ENCODE measurements at places on chromosomes 1 and 21. TPM values are rescaled to one million over a fixed set of nuclear protein-coding genes. Genes with fewer than 3 reads are reported as not detected.

- H3K27me3 ChIP-seq = peaks cover 72% of the 10 kb centered on the region
- H3K36me3 ChIP-seq = no peaks in the 10 kb centered on the region
- DNase-seq = no peak
- no peaks in the 10 kb centered on the region for H3K4me1 ChIP-seq
- no peak overlapping the region for H3K4me3 ChIP-seq
- H3K27ac ChIP-seq = no peak overlapping the region
These were observed 498 bp downstream of the KRTAP10-2 start for GRCh38 chr21:44550807-44551206.

GRCh38 chr1:109804660-109805059, 40.9 kb upstream of the EPS8L3 start:
- no peak for DNase-seq
- H3K27me3 ChIP-seq = no peaks in the 10 kb centered on the region
- no peak overlapping the region for H3K27ac ChIP-seq
- H3K4me3 ChIP-seq = no peak overlapping the region

DNA sequence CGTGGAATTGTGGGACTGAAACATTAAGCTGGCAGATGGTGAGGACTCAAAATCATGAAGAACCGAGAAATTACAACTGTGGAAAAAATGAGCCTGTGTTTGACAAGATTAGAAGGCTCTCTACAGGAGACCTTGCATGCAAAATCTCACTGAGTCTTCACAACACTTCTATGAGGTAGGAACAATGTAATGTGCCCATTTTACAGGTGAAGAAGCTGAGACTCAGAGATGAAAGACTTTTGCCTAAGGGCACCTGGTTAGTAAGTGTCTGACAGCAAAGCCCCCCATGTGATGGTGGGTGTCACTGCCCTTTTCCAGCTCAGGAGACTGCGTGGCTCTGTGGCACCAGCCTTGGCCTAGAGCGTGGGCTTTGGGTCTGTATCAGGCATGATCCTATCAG, 21.0 kb downstream of the OPRD1 start:
- H3K27me3 ChIP-seq = no peaks in the 10 kb centered on the region
- H3K4me1 ChIP-seq = no peaks in the 10 kb centered on the region
- DNase-seq = no peak
- H3K36me3 ChIP-seq = no peaks in the 10 kb centered on the region

DNA sequence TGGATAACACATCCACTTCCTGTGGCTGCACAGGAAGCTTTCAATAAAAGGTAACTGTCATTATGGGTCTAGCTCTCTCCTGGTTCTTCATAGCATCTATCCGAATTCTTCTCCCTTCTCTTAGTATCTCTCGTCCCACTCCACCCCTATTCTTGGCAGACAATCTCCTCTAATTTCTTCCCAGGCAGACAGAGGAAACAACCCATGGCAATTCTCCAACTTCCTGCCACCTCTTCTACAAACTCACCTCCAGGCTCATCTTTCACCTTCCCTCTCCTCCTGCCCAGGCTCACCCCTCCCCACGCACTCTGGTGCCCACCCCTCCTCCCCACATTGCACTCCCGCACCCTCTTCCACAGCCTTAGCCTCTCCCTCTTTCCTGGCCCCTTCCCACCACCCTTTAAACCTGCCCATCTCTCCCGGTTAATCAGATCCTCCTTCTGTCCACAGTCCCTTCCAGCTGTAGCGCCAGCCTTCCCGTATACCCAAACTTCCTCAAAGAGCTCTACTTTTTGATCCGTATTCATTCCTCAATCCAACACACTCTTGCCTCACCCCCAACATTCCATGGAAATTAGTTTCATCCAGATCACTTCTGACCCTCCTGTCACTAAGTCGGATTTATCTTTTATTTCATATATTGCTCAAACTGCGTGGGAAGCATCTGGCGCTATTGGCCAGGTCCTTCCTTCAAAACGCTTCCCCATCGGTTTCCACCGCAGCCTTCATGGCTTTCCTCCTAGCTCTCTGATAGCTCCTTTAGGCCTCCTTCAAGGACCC, 25.9 kb downstream of the SHISA4 start:
- peaks cover 38% of the 10 kb centered on the region for H3K4me1 ChIP-seq
- no peaks in the 10 kb centered on the region for H3K27me3 ChIP-seq
- no peak for DNase-seq
- H3K36me3 ChIP-seq = no peaks in the 10 kb centered on the region
- H3K4me3 ChIP-seq = no peak overlapping the region

IVL gene
- total RNA-seq = not detected

GRCh38 chr1:202007805-202008489, 2.4 kb upstream of the ELF3 start:
- H3K4me1 ChIP-seq = peaks cover 52% of the 10 kb centered on the region
- peak overlapping the region; percentile 40 for H3K4me3 ChIP-seq
- H3K27ac ChIP-seq = peak overlapping the region; percentile 97

GRCh38 chr21:26810676-26811415, 34.4 kb downstream of the ADAMTS1 start:
- no peak overlapping the region for H3K4me3 ChIP-seq
- no peak for DNase-seq
- no peaks in the 10 kb centered on the region for H3K27me3 ChIP-seq

DNA sequence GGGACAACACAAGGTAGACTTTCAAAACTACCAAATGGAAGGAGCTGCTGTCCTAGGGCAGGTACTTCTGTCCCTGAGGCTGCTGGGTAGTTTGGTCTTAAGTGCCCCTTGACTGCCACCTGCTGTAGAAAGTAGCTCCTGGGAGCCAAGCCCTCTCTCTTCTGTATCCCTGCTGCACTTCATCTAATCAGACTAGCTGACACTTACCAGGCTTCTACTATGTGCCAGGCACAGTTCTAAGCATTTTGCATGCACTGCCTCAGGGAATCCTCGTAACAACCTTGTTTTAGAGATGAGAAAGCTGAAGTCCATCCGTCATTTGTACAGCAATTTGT, 15.9 kb upstream of the SRSF4 start:
- DNase-seq = peak; percentile 17
- peaks cover 8% of the 10 kb centered on the region for H3K4me1 ChIP-seq
- H3K27ac ChIP-seq = no peak overlapping the region
- no peaks in the 10 kb centered on the region for H3K27me3 ChIP-seq
- peaks cover 8% of the 10 kb centered on the region for H3K36me3 ChIP-seq
- H3K4me3 ChIP-seq = no peak overlapping the region

DNA sequence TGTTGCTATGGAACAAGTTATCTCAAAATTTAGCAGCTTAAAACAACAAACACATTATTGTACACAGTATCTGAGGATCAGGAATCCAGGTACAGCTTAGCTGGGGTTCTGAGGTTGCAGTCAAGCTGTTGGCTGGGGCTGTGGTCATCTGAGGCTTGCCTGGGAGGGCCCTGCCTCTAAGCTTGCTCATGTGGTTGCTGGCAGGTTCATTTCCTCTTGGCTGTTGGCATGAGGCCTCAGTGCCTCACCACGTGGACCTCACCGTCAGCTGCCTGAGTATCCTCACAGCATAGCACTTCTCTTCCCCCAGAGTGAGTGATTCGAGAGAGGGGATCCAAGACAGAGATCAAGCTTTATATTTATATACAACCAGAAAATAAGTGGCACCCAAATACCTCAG, 18.6 kb downstream of the NTPCR start:
- no peak for DNase-seq
- no peak overlapping the region for H3K4me3 ChIP-seq
- H3K4me1 ChIP-seq = no peaks in the 10 kb centered on the region

GRCh38 chr1:224433041-224433691, 1.4 kb downstream of the WDR26 start:
- no peak for DNase-seq
- H3K27me3 ChIP-seq = no peaks in the 10 kb centered on the region
- peaks cover 50% of the 10 kb centered on the region for H3K4me1 ChIP-seq
- H3K4me3 ChIP-seq = peak overlapping the region; percentile 87
- H3K27ac ChIP-seq = no peak overlapping the region

MYOG gene
- not detected for total RNA-seq

- no peaks in the 10 kb centered on the region for H3K4me1 ChIP-seq
- H3K27me3 ChIP-seq = no peaks in the 10 kb centered on the region
- DNase-seq = peak; percentile 1
- no peak overlapping the region for H3K27ac ChIP-seq
- no peaks in the 10 kb centered on the region for H3K36me3 ChIP-seq
These were observed 253.2 kb downstream of the CRB1 start for GRCh38 chr1:197521118-197521739.

DNA sequence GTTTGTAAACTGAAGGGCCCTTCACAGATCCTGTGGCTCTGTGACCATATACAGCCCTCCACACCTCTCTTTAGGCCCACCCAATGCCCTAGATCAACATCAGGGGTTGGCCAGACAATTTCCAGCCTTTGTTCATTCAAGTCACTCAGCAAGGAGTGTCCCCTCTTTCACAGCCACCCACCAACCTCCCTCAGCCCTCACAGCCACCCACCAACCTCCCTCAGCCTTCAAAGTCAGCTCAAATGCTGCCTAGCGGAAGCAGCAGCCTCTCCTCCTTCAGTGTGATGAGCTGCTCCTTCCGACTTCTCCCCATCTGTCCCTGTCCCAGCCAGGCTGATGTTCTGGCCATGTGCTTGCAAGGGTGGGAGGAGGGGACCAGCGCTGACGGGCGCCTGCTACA, 71.4 kb downstream of the DMRTB1 start:
- H3K4me1 ChIP-seq = peaks cover 28% of the 10 kb centered on the region
- H3K27ac ChIP-seq = no peak overlapping the region
- H3K27me3 ChIP-seq = no peaks in the 10 kb centered on the region
- no peak for DNase-seq
- no peak overlapping the region for H3K4me3 ChIP-seq

DNA sequence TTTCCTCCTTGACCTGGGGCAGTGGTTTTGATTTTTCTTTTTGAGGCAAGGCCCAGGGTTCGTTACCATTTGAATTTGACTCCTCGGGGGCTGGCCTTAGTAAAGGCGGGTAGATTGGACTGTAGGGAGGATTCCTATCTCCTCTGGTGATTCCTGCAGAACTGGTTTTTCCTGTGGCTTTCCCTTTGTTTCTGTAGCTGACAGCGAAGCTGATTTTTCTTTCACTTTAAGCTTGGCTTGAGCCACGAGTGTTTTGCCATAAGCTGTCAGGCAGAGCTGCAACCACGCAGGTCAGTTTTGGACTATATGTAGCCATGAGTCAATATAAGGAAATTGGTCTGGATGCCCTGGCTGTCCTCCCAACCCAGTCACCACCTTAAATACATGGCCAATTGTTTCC, 28.7 kb upstream of the KCNJ15 start:
- H3K36me3 ChIP-seq = no peaks in the 10 kb centered on the region
- no peak overlapping the region for H3K27ac ChIP-seq
- H3K4me3 ChIP-seq = no peak overlapping the region
- DNase-seq = no peak

SYNC gene
- 2.1 TPM for total RNA-seq

DNA sequence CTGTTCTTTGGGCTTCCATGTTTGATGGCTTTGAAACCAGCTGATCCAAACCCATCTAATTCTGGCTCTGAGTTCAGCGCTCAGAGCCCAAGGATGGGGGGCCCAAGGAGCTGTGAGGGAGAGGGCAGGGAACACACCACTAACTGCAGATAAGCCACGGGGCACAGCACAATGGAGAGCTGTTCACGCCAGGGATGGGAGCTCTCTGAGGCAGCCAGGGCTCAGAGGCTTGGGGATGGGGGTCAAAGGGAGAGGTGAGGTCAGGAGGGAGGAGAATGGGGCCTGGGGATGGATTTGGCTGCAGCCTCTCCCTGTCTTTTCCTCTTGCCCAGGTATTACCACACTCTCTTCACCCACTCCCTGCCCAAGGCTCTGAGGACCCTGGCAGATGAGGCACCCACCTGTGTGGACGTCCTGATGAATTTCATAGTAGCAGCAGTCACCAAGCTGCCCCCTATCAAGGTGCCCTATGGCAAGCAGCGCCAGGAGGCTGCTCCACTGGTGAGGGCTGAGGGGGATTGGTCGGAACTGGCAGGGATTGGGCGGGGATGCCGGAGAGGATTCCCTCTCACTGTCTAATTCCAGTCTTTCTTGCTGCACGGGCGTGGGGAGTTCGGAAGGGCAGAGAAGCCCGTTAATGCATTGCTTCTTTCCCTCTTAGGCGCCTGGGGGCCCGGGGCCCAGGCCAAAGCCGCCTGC, 11.3 kb downstream of the SLC30A2 start:
- no peaks in the 10 kb centered on the region for H3K36me3 ChIP-seq
- no peaks in the 10 kb centered on the region for H3K27me3 ChIP-seq
- H3K4me1 ChIP-seq = peaks cover 9% of the 10 kb centered on the region
- H3K4me3 ChIP-seq = peak overlapping the region; percentile 85
- H3K27ac ChIP-seq = no peak overlapping the region

FAM72A gene
- 13.2 TPM for total RNA-seq

- H3K27me3 ChIP-seq = no peaks in the 10 kb centered on the region
- H3K4me1 ChIP-seq = peaks cover 6% of the 10 kb centered on the region
- H3K36me3 ChIP-seq = no peaks in the 10 kb centered on the region
These were observed 62.9 kb downstream of the MDM4 start for GRCh38 chr1:204578867-204579664.

DNA sequence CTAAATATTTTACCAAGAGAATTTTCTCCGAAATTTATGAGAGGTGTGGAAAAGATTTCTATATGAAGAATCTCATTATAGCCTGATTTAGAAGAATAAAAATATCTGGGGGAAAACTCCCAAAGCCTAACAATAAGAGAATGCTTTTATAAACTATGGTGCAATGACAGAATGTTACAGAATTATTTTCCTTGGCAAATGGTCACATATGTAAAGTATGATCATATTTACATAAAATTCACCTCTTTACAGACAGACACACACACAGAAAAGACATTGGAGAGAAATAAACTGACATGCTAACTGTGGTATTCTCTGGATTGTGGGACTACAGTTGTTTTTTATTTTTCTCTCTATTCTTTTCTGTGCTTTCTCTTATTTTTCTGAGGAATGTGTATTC, 226.3 kb upstream of the USP24 start:
- no peaks in the 10 kb centered on the region for H3K36me3 ChIP-seq
- H3K27me3 ChIP-seq = no peaks in the 10 kb centered on the region
- H3K4me3 ChIP-seq = no peak overlapping the region
- no peaks in the 10 kb centered on the region for H3K4me1 ChIP-seq
- DNase-seq = no peak

GRCh38 chr1:210981490-210981889, 152.5 kb downstream of the KCNH1 start:
- no peaks in the 10 kb centered on the region for H3K36me3 ChIP-seq
- no peak overlapping the region for H3K27ac ChIP-seq
- DNase-seq = no peak
- H3K4me3 ChIP-seq = no peak overlapping the region
- no peaks in the 10 kb centered on the region for H3K4me1 ChIP-seq
- H3K27me3 ChIP-seq = no peaks in the 10 kb centered on the region

- H3K27me3 ChIP-seq = no peaks in the 10 kb centered on the region
- H3K27ac ChIP-seq = no peak overlapping the region
- DNase-seq = no peak
- no peaks in the 10 kb centered on the region for H3K4me1 ChIP-seq
- H3K4me3 ChIP-seq = no peak overlapping the region
These were observed 34.7 kb upstream of the GPR25 start for GRCh38 chr1:200837931-200838571.

ARHGAP29 gene
- total RNA-seq = 123 TPM

C1orf105 gene
- not detected for total RNA-seq

- peak; percentile 58 for DNase-seq
- H3K4me3 ChIP-seq = peak overlapping the region; percentile 67
- peaks cover 15% of the 10 kb centered on the region for H3K4me1 ChIP-seq
- no peak overlapping the region for H3K27ac ChIP-seq
These were observed 27.7 kb downstream of the TRIM11 start for GRCh38 chr1:228378873-228379460.

KCNJ9 gene
- not detected for total RNA-seq
